ENCODE measurements at places on chromosomes 11 and 22.

GRCh38 chr22:29848111-29848510 is 10.0 kb upstream of the ASCC2 start:
- no peak for DNase-seq

GRCh38 chr11:77783025-77783424 is 37.5 kb downstream of the RSF1 start:
- no peak for DNase-seq

- no peak for DNase-seq
Observed at GRCh38 chr22:44952863-44953746, 56.7 kb downstream of the PHF21B start.

DNA sequence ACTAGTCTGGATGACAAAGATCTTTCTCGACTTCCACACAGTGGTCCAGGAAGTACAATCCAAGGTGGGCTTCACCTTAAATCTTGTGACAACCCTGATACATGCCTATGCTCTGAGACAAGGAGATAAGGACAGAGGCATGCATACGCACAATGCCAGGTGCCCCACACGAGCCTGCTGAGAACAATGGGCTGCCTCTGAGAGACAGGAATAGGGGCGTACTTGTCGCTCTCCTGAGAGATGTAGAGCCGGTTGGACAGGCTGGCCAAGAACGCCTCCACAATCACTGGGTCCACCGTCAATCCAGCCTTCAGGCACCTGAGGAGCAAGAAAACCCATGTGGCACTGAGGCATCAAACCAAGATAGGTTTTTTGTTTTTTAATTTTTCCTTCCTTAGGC is 25.5 kb downstream of the SERPIND1 start:
- DNase-seq: no peak

GRCh38 chr11:3755151-3755550 is 42.2 kb downstream of the NUP98 start:
- no peak for DNase-seq

DNA sequence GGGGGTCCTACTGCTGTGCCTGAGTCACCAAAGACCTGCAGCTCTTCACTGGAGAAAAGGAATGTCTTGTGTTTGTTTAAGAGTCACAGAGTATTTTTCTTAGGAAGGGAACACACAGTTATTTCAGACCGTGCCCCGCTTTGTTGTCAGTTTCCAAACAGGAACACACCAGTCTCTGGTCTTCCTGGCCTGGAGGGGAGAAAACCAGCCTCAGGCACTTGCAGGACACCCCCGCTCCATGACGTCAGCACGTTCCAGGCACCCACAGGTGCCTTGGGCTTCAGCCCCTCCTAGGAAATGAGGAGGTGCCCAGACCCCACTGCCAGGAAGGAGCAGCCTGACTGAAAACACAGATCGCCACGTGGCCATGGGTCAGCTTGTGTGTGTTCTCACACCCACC is 5.4 kb downstream of the DEAF1 start:
- DNase-seq: no peak

DNA sequence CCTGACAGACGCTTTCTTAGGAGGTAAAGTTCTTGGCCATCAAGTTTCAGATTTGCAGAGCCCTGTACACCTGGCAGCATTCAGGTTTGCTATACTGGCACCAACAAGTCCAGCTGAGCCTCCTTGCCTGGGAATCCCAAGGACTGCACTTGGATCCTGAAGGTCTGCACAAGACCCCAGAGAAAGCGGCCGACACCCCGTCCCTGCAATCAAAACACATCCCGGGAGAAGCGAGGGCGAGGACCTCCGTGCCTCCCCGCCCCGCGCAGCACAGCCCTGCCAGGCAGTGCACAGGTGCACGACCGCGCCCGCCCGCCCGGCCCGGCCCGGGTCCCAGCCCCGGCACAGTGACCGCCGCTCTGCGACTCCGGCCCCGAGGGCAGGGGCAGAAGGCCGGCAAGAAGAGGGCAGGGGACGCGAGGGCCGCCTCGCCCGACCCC is 559 bp downstream of the MRTFA start:
- DNase-seq: no peak

DNA sequence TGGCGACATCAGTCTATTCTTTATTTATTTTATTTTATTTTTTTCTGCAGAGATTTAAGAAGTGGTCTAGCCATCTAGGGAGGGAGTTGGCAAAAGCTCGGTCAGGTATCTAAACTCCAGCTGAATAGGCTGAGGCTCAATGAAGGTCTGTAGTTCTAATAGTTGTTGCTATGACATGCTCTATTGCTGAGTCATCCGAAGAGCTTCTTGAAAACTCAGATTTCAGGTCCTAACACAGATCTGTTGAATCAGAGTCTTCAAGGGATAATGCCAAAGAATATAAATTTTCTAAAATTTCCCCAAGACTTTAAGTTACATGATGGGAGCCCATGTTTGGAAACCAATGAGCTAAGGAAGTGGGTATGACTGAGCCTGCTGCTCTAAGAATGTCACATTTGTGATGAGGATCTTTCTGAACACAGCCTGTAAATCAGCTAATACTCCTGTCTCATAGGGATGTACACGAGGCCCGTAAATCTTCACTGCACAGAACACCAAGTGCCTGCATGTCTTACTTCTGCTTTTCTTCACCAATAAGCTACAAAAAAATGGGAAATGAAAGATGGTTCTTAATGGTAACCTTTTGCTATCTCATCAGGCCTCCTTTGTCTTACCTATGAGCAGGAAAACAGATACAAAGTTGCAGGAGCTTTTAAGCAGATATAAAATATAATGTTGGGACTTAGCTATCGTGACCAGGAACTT is 901.4 kb upstream of the API5 start:
- no peak for DNase-seq

- DNase-seq: no peak
Observed at GRCh38 chr22:31103111-31103510, 4.3 kb downstream of the SELENOM start.

GRCh38 chr11:28318871-28319270 is 210.7 kb downstream of the METTL15 start:
- no peak for DNase-seq

DNA sequence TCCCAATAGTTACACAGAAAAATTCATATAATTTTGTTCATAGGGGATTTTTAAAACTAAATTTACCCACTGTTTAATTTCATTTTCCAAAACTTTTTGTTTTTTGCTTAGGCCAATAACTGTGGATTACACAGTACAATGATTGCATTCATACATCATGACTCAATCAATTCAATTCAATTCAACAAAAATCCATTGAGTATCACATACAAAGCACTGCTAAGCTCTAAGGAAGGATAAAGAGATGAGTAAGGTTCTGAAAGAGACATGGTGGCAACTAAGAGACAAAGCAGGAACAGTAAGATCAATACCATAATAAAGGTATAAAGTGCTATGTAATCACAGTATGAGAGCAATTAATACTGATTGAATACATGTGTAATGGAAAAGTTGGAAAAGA is 9.4 kb upstream of the LAYN start:
- no peak for DNase-seq

- no peak for DNase-seq
Observed at GRCh38 chr11:34262531-34263081, 95.2 kb downstream of the ABTB2 start.

DNA sequence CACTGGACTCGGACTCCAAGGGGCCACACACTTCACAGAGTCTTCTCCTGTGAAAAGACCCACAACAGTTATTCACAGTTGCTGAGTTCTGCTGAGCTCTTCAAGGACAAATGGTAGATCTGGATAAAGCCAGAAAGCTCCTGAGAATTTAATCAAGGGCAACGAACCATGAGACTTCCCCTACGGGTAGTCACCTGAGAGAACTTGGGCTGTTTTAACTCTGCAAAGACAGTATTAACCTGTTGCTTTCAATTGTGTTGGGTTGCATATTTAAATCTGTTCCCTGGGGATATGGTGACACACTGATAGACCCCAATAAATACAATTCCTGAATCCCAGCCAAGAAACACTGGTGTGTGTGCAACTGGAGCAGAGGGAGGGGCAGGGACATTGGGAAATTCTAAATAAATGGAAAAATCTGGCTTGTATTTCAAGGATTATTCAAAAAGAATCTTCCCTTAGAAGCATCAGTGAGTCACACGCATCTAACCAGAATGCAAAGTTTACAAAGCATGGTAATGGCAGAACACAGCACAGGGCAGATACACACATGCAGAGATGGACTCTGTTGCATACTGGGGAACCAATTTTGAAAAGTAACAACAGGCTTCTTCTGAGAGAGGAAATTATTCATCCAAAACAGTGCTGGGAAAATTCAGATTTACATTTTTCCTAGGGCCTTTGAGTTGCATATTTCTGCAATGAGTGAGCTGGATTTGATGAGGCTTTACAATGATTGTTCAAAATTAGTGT is 4.0 kb downstream of the KCNJ1 start:
- DNase-seq: no peak

- DNase-seq: no peak
Observed at GRCh38 chr11:103257360-103257759, 148.1 kb downstream of the DYNC2H1 start.

DNA sequence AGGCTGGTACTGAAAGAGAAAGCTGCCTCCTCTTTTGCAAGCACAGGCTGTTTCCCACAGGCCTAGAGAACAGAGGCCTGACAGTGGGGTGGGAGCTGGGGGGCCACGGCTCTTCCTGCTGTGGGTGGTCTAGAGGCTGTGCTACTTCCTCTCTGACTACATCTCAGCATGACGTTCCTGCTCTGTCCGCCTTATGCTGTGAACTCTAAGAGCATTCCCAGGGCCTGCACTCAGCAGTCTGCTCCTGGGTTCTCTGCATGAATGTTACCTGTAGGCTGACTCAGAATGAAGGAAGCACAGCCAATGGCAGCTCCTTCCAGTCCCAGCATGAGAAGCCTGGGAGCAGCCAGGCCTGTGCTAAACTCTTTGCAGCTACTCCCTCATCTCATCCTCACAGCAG is 534.3 kb downstream of the NTM start:
- no peak for DNase-seq

DNA sequence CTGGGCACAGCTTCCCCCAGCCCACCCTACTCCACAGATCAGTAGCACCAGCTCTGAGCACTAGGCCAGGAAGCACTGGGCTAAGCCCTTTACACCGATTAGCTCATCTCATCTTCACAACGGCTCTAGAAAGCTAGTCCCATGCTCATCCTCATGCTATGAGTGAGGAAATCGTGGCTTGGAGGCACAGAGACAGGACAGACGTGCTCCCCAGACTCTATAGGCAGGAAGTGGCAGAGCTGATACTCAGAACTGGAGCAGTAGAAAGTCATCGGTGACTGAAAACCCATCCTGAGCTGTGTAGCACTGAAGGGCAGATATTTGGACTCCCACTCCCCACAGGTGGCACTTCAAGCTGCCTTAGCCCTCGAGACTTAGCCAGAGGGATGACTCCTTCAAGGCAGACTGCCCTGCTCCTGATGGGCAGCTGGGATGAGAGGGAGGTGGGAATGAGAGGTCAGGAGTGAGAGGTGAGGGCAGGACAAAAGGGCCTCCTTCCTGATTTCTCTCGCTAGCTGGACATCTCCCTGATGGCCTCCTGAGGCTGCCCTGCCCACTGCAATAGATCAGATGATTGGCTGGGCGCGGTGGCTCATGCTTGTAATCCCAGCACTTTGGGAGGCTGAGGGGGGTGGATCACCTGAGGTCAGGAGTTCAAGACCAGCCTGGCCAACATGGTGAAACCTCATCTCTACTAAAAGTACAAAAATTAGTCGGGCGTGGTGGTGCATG is 9.7 kb downstream of the CD5 start:
- no peak for DNase-seq

GRCh38 chr11:112404112-112404511 is 143.5 kb upstream of the PLET1 start:
- DNase-seq: no peak

GRCh38 chr11:119479685-119480275 is 56.8 kb upstream of the THY1 start:
- DNase-seq: no peak

GRCh38 chr11:121515335-121515671 is 62.5 kb upstream of the SORL1-AS1 start:
- DNase-seq: no peak

DNA sequence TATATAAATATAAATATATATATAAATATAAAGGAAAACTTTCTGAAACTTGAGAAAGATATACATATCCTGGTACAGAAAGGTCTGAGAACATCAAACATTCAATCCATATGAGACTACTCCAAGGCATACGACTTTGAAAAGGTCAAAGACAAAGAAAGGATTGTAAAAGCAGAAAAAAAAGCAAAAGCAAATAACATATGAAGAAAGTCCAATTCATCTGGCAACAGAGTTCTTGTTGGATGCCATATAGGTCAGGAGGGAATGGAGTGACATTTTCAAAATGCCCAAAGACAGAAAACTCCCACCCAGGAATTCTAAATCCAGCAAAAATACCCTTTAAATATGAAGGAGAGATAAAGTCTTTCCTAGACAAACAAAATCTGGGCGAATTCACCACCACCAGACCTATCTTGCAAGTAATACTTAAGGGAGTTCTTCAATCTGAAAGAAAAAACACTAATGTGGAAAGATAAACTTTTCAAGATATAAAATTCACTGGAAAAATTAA is 42.3 kb upstream of the MRPL17 start:
- no peak for DNase-seq

DNA sequence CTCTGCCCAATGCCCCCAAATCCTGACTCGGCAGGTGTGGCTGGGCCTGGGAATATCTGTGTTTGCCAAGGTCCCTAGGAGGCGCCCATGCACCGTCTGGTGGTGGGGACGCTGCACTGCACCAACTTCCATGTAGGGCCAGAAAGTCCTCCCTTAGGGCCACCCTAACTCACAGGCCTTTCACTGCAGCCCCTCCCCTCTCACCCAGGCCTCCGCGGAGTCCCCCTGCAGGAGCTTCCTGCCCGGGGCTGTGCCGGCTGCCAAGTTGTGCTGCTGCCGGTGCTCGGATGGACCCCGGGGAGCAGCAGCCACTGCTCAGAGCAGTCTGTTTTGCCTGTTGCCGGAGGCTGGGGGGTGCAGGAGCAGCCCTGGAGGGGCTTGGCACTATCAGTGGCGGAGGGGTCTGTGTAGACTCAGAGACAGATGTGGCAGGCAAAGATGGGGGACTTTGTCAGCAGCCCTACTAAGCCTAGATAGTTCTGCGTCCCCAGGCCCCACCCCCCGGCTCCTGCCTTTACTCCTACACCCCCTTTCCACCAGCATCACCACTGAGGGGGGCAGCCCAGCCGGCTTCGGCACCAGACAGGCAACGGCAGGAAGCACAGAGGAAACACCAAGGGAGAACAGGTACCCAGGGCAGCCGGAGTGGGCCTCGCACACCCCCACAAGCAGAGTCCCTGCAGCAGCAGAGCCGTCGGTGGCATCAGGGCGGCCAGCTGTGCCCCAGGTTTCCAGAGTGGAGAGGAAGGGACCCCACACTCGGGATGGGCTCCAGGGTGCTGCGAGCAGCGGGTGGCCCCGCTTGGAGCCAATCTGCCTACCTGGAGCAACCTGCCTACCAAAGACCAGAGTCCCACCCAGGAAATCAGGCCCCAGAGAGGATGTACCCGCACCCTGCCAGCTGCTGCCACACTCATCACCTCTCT is 124.3 kb downstream of the TRIM29 start:
- no peak for DNase-seq

GRCh38 chr11:29656597-29656996 is 360.2 kb downstream of the KCNA4 start:
- no peak for DNase-seq

- no peak for DNase-seq
Observed at GRCh38 chr11:29124470-29124869, 892.4 kb downstream of the KCNA4 start.

GRCh38 chr11:74734559-74734925 is 3.3 kb upstream of the CHRDL2 start:
- DNase-seq: no peak

All from activated gamma-delta T cell (primary cell).